ENCODE measurements at places on chromosomes 11 and 22. TPM values are rescaled to one million over a fixed set of nuclear protein-coding genes. Genes with fewer than 3 reads are reported as not detected.

The KRTAP5-2 gene
- not detected for total RNA-seq

- DNase-seq: no peak
Measured at GRCh38 chr22:42613872-42614301, 796 bp downstream of the POLDIP3 start.

DNA sequence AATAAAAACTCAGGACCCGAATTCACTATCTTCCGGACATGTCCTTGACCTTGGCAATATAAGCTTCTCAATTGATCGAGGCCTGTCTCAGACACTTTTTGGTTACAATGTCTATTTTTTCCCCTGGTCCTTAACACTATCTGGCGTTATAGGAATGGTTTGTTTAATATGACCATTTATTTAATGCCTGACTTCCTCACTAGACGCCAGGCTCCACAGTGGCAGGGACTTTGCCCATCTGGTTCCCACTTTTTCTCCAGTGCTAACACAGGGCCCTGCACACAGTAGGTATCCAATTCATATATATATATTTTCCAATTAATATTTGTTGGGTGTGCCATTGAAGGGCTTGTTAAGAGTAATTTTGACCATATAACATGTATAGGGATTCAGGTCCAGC is 7.9 kb upstream of the CBX6 start:
- no peak for DNase-seq

The RFPL1 gene
- not detected for total RNA-seq

The ZNF215 gene
- total RNA-seq: 1.5 TPM

- DNase-seq: no peak
Measured at GRCh38 chr22:35784633-35785032, 67.0 kb downstream of the APOL5 start.

The SCGB1D2 gene
- total RNA-seq: not detected

DNA sequence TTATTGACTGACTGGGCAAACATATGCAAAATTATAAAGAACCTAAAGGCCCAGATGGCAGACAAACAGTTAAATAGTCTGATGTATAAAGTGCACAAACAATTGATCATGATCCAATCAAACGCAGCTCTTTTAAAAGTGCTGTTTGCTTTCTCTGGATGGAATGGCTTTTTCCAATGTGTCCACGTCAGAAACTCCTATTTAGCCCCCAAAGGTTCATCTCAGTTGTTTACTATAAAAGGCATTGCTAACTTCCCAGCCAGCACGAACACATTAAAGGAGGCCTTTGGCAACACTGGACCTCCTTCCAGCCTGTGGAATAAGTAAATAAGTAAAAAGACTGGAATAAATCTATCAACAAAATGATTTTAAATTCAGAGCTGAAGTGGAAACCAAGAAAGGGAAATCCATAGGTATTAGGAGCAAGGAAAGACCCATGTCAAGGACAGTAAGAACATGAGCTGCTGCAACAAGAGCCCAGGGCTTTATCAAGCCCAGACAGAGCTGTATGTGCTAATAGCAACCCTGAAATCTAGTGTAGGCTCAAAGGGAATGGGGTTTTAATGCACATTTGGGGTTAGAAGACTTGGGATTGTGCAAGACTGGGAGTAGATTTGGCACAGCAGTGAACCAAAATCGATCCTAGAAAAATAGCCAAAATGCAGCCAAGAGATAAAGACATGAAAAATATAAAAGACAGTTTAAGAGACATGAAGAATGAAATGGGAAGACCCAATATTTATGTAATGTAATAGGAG is 105.4 kb downstream of the EFCAB6 start:
- DNase-seq: no peak

DNA sequence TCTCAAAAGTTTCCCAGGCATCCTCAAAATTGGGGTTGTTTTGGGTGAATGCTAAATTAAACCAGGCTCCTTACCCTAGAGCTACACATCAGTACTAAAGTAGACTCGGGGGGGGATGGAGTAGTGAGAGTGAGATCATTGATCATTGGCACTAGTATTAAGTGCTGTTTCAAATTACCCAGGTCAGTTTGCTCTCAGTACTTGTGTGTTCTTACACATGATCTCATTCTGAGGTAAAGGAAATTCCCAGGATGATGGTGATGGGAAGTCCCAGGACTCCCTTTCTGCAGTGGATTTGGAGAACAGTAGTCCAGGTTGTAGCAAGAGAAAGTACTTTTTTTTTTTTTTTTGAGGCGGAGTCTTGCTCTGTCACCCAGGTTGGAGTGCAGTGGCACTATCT is 12.5 kb downstream of the RBM4 start:
- DNase-seq: no peak

GRCh38 chr11:80595011-80595410 is 1154.2 kb upstream of the TENM4 start:
- no peak for DNase-seq

GRCh38 chr11:11972730-11973341 is 35.6 kb downstream of the DKK3 start:
- DNase-seq: peak; percentile 48

DNA sequence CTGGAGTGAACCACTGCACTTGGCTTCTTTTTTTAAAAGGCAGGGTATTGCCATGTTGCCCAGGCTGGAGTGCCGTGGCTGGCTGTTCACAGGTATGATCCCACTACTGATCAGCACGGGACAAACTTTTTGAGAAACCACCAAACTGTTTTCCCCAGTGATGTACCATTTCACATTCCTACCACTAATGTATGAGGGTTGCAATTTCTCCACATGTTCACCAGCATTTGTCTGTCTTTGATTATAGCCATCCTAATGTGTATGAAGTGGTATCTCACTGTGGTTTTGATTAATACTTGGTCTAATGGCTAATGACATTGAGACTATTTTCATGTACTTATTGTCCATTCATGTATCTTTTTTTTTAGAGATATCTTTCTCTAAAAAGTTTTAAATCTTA is 41.5 kb upstream of the EP300 start:
- DNase-seq: no peak

- no peak for DNase-seq
Measured at GRCh38 chr11:124301548-124301947, 12.2 kb downstream of the OR8D1 start.

DNA sequence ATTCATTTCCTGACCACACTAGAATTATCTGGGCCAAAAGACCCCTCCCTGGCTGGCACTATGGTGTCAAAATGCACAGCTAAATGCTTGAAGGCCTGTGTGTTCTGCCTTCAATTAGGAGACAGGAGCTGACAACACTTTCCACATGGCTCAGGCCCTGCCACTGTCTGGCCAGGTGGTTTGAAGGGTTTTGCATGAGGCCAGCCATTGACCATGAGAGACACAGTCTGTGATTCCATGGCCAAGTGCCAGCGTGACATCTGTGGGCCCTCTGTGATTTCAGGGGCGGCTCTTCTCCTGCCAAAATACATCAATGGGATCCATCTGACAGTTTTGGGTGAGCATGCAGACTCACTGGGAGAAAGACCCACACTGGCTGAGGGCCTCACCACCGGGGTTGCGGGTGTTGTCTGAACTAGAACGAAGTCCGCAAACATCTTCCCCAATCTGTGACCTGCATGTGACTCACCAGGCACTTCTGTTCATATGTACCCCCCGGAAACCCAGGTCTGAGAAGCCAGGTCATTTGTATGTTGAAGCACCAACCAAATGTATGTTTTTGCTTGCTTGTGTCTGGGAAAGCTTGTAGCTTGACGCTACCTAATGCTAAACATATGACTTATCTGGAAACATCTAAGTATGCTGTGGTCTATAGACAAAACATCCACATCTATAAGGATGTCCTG is 20.7 kb upstream of the NAV2 start:
- no peak for DNase-seq

DNA sequence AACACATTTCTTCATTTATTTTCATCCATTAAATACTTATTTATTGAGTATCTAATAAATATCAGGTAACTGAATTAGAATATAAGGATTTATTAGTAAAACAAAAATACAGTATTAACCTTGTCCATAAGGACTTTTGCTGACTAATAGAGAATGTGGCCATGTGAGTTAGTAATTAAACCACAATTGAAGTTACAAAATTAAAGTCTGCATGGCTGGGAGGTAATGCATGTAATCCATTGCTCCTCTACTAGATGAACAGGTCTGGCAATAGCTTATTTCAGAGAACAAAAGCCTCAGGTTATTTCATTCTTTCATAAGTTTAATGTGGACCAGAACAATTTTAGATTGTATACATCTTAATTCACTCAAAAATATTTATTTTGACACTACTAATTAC is 9.9 kb upstream of the CARD18 start:
- no peak for DNase-seq

DNA sequence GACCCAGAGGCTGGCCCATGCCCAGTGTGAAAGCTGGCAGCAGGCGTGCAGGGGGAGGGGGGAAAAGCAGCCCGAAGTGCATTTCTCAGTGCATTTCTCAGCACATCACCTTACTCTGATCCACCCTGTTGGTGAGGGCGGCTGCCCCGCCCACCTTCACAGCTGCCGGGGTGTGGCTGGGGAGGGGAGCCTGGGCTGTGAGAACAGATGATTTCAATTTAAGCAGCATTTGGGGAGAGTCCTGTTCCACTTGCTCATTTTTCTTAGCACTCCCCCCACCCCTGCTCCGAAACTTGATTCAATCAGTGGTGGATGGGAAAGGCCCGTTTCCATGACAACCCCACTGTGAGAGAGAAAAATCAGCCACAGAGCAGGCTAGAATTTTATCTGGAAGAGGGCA is 84.8 kb downstream of the SNX19 start:
- DNase-seq: no peak

The HTR3A gene
- not detected for total RNA-seq

GRCh38 chr22:46297151-46297812 is 612 bp downstream of the GTSE1 start:
- DNase-seq: no peak

The NCF4 gene
- 7.0 TPM for total RNA-seq

GRCh38 chr11:70913715-70914231 is 338.6 kb downstream of the SHANK2 start:
- no peak for DNase-seq

- DNase-seq: no peak
Measured at GRCh38 chr11:120929664-120930154, 94.2 kb upstream of the TBCEL start.
